ENCODE measurements at places on chromosomes 7 and 10.

- no peak for DNase-seq
These were observed 201.5 kb downstream of the TMEM178B start for GRCh38 chr7:141275350-141275749.

DNA sequence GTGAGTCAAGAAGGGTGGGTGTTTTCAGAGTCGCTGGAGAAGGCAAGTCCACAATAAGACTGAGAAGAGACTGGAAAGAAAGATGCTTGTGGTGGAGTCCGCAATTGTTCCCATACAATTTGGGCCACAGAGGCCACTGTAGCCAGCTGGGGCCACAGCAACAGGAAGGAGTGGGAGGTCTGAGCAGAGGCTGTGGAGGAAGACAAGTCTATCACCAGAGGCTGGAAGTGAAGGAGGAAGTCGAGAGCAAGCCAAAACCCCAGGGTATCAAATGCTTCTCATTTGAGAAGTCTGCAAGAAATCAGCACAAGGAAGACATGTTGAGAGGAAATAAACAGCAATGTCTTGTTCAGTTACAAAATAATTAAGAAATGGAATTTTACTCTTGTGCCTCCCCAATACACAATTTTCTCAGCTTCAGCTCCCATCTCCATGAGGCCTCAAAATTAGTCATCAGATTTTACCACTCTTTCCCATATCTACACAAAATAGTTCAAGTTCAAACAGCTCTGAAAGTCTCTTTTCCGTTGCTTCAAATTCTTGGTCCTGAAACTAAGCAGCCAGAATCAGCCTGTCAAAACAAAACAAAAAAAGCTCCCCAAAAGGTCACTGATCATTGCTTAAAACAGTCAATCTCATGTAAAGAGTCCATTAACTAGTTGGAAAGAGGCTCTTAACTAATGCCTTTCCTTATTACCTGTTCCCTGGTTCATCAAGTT lies 31.6 kb downstream of the SLC16A12 start:
- no peak for DNase-seq

- DNase-seq: no peak
These were observed at the start of gene ITGA8 for GRCh38 chr10:15719899-15720634. ITGA8 (minus strand) TSS chr10:15719922; CDS start chr10:15719771, 151 bp downstream.

GRCh38 chr7:138895679-138896078 lies 85.5 kb downstream of the KIAA1549 start:
- DNase-seq: no peak

- no peak for DNase-seq
These were observed 42.8 kb downstream of the GLI3 start for GRCh38 chr7:42194238-42194637.

DNA sequence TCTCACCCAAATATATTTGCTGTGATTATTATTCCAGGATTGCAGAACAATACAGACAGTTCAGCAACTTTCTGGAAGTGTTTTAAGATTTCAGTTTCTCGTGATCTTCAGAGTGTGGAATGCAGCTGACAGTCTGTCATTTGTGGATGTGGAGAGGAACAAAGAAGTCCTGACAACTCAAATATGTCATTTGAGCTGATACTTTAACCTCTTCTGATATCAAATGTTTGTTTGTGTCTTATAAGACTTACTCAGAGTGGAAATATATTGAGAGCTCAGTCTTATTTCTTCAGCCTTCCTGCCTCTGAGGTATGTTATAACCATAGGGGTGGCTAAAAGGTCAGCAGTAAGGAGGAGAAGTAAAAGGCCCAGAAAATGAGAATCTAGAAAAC lies 96.4 kb downstream of the OSBPL3 start:
- no peak for DNase-seq

All from stimulated activated CD4-positive, alpha-beta T cell treated with anti-CD3 and anti-CD28 coated beads, Interleukin-2, amount 100 ng/mL, for 48 hours (primary cell).